ENCODE measurements at places on chromosomes 7 and 10. TPM values are rescaled to one million over a fixed set of nuclear protein-coding genes. Genes with fewer than 3 reads are reported as not detected.

- no peaks in the 10 kb centered on the region for H3K36me3 ChIP-seq
- H3K4me1 ChIP-seq: peaks cover 6% of the 10 kb centered on the region
- H3K4me3 ChIP-seq: no peak overlapping the region
- no peaks in the 10 kb centered on the region for H3K27me3 ChIP-seq
- H3K27ac ChIP-seq: no peak overlapping the region
- no peak for DNase-seq
These were observed 46.1 kb downstream of the ZCCHC24 start for GRCh38 chr10:79399223-79399831.

- no peak for DNase-seq
- no peaks in the 10 kb centered on the region for H3K27me3 ChIP-seq
- no peak overlapping the region for H3K27ac ChIP-seq
- peaks cover 20% of the 10 kb centered on the region for H3K4me1 ChIP-seq
These were observed 4.1 kb downstream of the PRSS2 start for GRCh38 chr7:142774826-142775225.

- no peak overlapping the region for H3K4me3 ChIP-seq
- no peaks in the 10 kb centered on the region for H3K36me3 ChIP-seq
- H3K27me3 ChIP-seq: peaks cover 14% of the 10 kb centered on the region
- no peak overlapping the region for H3K27ac ChIP-seq
These were observed 113.3 kb upstream of the CREB5 start for GRCh38 chr7:28298870-28299518.

- H3K27me3 ChIP-seq: peaks cover 8% of the 10 kb centered on the region
- H3K4me3 ChIP-seq: no peak overlapping the region
- no peak overlapping the region for H3K27ac ChIP-seq
These were observed 73.4 kb downstream of the LYZL2 start for GRCh38 chr10:30556189-30556588.

GRCh38 chr10:125103924-125104323, 56.4 kb downstream of the CTBP2 start:
- H3K4me3 ChIP-seq: no peak overlapping the region
- no peak overlapping the region for H3K27ac ChIP-seq
- H3K27me3 ChIP-seq: no peaks in the 10 kb centered on the region
- no peaks in the 10 kb centered on the region for H3K4me1 ChIP-seq
- DNase-seq: no peak
- H3K36me3 ChIP-seq: no peaks in the 10 kb centered on the region

DNA sequence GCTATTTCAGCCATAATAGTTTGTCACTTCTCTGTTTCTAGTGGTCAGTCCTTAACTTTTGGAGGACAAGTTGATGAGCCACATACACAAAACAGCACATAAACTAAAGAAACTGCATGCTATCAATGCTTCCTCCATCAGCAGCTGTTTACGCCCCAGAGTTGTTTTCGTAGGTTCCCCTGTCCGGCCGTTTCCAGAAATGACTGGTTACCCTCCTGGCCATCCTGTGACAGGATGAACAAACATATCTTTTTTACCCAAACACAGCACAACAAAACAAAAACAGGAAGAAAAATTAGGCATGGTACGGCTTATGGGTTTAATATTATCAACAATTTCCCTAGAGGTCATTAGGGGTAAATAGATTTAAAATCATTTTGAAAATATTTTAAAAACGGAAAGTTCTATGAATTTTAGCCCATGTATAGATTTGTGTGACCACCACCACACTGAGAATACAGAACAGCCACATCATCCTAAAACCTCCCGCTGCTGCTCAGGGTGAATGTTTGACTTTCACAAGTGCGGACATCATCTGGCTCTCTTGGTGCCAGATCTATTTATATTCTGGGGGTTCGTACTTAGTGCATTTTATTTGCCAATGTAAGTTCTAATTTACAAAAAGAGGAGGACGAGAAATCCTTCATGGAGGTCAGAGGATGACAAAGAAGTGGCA, 74.8 kb downstream of the HIPK2 start:
- DNase-seq: no peak
- H3K27me3 ChIP-seq: no peaks in the 10 kb centered on the region
- peaks cover 17% of the 10 kb centered on the region for H3K4me1 ChIP-seq

- H3K36me3 ChIP-seq: peaks cover 15% of the 10 kb centered on the region
- no peaks in the 10 kb centered on the region for H3K4me1 ChIP-seq
- H3K27me3 ChIP-seq: no peaks in the 10 kb centered on the region
These were observed 85.4 kb downstream of the RNF32 start for GRCh38 chr7:156725936-156726335.

GRCh38 chr7:92325858-92326257, 80.1 kb downstream of the ANKIB1 start:
- H3K27ac ChIP-seq: peak overlapping the region; percentile 54
- H3K27me3 ChIP-seq: no peaks in the 10 kb centered on the region
- no peak overlapping the region for H3K4me3 ChIP-seq
- H3K4me1 ChIP-seq: peaks cover 7% of the 10 kb centered on the region

C7orf57 gene
- total RNA-seq: 0.10 TPM

DNA sequence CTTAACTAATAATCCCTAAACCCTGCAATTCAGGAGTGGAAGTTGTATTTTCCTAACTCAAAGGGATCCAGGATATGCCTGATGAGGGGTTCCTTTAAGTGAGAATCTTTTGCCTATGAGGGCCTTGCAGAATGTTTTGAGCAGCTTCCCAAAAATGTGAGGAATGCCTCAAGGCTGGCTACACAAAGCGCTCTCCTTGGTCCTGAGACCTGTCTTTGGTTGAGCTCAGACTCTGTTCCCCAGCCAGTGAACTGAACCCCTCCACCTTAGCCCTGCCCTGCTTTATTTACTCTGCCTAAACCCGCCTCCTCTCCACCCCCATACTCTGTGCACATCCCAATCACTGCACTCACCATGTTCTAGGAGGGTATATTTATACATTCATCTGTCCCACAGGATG, 108.6 kb downstream of the NRCAM start:
- H3K27ac ChIP-seq: no peak overlapping the region
- no peak for DNase-seq
- H3K27me3 ChIP-seq: peaks cover 3% of the 10 kb centered on the region
- H3K36me3 ChIP-seq: no peaks in the 10 kb centered on the region
- H3K4me3 ChIP-seq: no peak overlapping the region

PLXNA4 gene
- 21.3 TPM for total RNA-seq

PRSS37 gene
- not detected for total RNA-seq

DNA sequence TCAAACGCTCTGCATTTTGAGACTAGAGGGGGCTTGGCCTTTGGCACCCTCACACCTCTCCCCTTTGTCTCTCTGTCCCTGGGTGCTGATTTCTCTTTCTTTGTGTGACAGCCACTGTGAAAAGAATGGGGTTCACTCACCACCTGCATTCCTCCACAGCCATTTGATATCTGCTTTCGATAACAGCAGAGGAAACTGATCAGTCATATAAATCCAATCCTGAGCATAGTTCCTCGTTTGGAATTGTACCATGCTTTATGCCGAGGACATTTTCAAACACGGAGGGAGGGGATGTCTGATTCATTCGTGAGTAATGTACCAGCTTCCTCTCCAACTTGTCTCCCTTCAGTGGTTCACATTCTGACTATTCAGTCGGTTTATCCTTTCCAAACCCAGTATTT, 15.8 kb downstream of the MET start:
- H3K27me3 ChIP-seq: peaks cover 25% of the 10 kb centered on the region
- H3K4me3 ChIP-seq: no peak overlapping the region
- H3K4me1 ChIP-seq: no peaks in the 10 kb centered on the region

GRCh38 chr7:82056282-82056681, 286.4 kb upstream of the HGF start:
- no peak overlapping the region for H3K4me3 ChIP-seq
- no peaks in the 10 kb centered on the region for H3K4me1 ChIP-seq
- H3K27me3 ChIP-seq: no peaks in the 10 kb centered on the region
- no peaks in the 10 kb centered on the region for H3K36me3 ChIP-seq
- no peak for DNase-seq

CYP26C1 gene
- total RNA-seq: 0.12 TPM

CCL26 gene
- not detected for total RNA-seq

DNA sequence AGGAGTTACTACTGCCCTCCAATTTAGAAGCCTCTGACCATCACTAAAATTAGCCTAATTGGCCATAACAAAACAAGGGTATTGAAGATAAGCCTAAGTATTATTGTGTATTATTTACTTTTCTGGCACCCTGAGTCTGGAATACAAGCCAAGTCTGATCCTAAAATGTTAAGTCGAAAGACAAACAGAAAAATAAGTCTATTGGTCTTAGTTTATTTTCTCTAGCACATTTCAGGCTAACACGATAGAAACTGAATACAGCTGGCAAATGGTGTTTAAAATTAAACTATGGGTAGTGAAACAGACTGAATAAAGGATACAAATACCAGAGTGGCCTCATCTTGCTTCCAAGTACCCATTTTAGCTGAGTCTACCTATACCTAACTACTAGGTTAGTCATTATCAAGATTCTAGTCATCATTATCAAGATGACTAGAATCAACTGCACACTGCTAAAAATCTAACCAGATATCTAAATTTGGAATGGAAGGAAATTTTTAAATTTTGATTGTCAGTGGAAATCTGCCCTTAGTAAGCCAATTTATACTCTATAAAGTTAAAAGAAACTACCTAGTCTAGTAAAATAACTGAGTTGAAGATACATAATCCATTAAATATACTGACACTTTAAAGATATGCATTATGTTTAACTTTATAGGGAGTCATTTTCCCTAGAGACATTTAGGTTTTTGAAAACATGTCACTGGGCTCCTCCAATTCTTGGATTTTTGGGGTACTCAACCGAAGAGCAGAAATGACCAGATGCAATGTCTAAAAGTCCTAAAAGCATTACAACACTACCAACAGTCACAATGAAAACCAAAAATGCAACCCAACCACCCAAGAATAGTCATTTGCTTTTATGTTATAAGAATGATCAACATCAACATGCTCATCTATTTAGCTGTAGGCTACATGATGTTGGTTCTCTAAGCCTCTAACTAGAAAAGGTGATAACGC, 80.9 kb downstream of the NT5C2 start:
- no peak overlapping the region for H3K27ac ChIP-seq
- H3K4me3 ChIP-seq: no peak overlapping the region
- no peaks in the 10 kb centered on the region for H3K27me3 ChIP-seq
- H3K36me3 ChIP-seq: peaks cover 24% of the 10 kb centered on the region
- DNase-seq: no peak

DNA sequence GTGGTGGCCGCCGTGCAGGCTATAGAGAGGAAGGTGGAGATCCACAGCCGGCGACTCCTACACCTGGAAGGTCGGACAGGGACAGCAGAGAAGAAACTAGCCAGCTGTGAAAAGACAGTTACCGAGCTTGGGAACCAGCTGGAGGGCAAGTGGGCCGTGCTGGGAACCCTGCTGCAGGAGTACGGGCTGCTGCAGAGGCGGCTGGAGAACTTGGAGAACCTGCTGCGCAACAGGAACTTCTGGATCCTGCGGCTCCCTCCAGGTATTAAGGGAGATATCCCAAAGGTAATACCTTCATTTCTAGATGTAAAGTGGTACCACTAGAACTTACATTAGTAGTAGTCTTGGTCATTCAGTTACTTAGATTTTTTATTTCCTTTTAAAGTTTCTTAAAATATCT, 6.8 kb downstream of the ZNF398 start:
- no peak overlapping the region for H3K4me3 ChIP-seq
- H3K4me1 ChIP-seq: peaks cover 15% of the 10 kb centered on the region
- DNase-seq: no peak
- no peaks in the 10 kb centered on the region for H3K27me3 ChIP-seq

CDC14C gene
- total RNA-seq: not detected

PLEKHS1 gene
- 0.15 TPM for total RNA-seq

- no peaks in the 10 kb centered on the region for H3K27me3 ChIP-seq
- H3K27ac ChIP-seq: no peak overlapping the region
- no peak overlapping the region for H3K4me3 ChIP-seq
- H3K36me3 ChIP-seq: peaks cover 2% of the 10 kb centered on the region
- peaks cover 13% of the 10 kb centered on the region for H3K4me1 ChIP-seq
These were observed 19.7 kb downstream of the UBE3C start for GRCh38 chr7:157158400-157158799.

- no peaks in the 10 kb centered on the region for H3K27me3 ChIP-seq
- H3K4me3 ChIP-seq: no peak overlapping the region
- DNase-seq: no peak
- no peak overlapping the region for H3K27ac ChIP-seq
These were observed 19.6 kb upstream of the INPP5A start for GRCh38 chr10:132517951-132518521.

- H3K27ac ChIP-seq: no peak overlapping the region
- H3K4me3 ChIP-seq: no peak overlapping the region
- peaks cover 14% of the 10 kb centered on the region for H3K4me1 ChIP-seq
- H3K27me3 ChIP-seq: peaks cover 50% of the 10 kb centered on the region
These were observed 106.3 kb downstream of the GLRX3 start for GRCh38 chr10:130242513-130242912.

DNA sequence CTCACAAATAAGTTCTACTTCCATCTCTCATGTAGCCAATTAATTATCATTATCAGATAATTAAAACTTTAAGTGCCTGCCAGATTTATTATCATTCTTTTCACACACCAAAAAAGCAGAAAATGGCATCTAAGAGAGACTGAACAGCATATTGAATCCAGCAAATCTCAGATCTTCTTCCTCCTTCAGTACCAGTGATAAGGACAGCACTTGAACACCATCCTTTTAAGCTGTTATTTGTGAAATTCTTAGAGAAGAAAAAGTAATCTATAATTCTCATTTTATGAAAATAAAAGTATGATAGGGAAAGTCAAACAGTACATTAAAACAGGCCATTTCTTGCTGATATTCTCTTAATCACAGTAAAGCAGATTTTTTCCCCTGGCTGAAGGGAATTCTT, 104.5 kb downstream of the ELAPOR2 start:
- no peak overlapping the region for H3K4me3 ChIP-seq
- no peaks in the 10 kb centered on the region for H3K36me3 ChIP-seq
- H3K27me3 ChIP-seq: peaks cover 1% of the 10 kb centered on the region
- DNase-seq: no peak
- peaks cover 5% of the 10 kb centered on the region for H3K4me1 ChIP-seq

- H3K27ac ChIP-seq: no peak overlapping the region
- no peak for DNase-seq
- H3K27me3 ChIP-seq: peaks cover 7% of the 10 kb centered on the region
- H3K4me3 ChIP-seq: no peak overlapping the region
These were observed 694.9 kb upstream of the LRRN3 start for GRCh38 chr7:110396021-110396420.

DNA sequence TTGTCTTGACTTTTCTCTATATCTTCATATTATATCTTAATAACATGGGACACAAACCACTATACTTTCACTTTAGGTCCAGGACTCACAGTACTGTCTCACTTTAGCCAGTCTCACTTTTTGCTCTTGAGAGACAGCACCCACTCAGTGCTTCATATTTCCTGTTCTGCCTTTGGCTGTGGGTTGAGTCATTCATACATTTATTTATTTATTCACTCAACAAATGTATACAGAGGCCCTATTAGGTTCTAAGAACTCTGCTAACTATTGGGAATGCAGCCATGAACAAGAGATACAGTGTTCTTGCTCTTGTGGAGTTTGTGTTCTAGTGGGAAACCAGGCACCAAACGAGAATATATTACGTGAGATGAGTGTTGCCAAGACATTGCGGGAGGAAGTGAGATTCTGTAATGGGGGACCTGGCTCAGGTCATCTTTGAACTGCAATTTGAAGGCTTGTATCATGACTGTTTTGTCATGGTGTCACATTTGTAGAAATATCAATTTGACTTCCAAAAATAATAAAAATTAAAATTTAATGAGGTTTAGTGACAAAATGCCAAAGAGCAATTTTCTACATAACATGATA, 190.1 kb downstream of the SDHAF3 start:
- H3K4me3 ChIP-seq: no peak overlapping the region
- no peaks in the 10 kb centered on the region for H3K36me3 ChIP-seq
- no peaks in the 10 kb centered on the region for H3K27me3 ChIP-seq
- no peaks in the 10 kb centered on the region for H3K4me1 ChIP-seq
- H3K27ac ChIP-seq: no peak overlapping the region
- DNase-seq: no peak

SVIL gene
- 22.6 TPM for total RNA-seq
